Type B pancreatic cell (in vitro differentiated cells): ENCODE measurements at places on chromosomes 3 and 15. TPM values are rescaled to one million over a fixed set of nuclear protein-coding genes. Genes with fewer than 3 reads are reported as not detected.

GRCh38 chr3:190053919-190054672, 66.6 kb downstream of the P3H2 start:
- no peaks in the 10 kb centered on the region for H3K27me3 ChIP-seq
- H3K36me3 ChIP-seq, result no peaks in the 10 kb centered on the region
- peak overlapping the region; percentile 19 for H3K27ac ChIP-seq
- DNase-seq, result no peak
- peaks cover 21% of the 10 kb centered on the region for H3K4me1 ChIP-seq

DNA sequence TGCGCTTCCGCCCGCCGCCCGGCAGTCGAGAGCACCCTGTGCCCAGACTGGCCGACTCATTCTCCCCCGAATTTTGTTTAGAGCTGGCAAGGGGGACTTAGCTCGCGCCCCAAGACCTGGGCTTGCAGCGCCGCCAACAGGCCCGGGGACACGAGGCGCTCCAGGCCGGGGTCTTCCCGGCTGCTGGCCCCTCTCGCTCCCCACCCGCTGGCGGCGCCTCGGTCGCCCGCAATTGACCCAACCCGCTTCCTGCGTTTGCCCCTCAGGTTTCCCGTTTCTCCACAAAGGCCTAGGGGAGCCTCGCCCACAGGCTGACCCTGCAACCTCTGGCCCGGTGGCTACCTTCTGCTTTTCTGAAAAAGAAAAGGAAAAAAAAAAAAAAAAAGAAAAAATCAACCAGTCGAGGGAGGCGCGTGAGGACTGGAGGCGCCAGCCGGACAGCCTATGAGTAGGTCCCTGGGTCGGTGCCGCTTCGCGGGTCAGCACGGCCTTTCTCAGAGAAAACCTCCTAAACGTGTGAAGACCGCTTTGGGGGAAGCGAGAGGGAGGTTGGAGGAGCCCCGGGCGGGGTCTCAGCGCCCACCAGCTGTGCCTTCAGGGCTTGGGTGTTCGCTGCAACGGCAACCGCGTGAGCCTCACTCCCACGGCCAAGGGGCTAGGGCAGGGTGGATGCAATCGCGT, 7.2 kb downstream of the FOXL2 start:
- H3K4me1 ChIP-seq, result peaks cover 16% of the 10 kb centered on the region
- H3K4me3 ChIP-seq, result no peak overlapping the region
- no peak for DNase-seq
- H3K36me3 ChIP-seq, result no peaks in the 10 kb centered on the region

DNA sequence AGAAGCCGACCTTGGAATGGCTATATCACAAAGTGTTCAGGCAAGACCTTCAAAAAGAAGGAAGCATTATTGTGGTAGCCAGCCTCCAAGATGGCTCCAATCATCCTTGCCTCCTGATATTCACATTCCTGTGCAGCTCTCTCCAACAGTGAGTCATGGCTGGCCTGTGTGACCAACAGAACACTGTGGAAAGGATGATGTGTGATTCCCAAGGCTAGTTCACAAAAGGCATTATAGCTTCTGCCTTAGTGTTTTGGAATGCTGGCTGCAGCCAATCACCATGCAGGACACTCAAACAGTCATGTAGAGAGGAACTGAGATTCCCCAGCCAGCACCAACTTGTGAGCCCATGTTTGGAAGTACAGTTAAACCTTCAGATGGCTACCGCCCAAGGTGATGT, 102.6 kb downstream of the EFL1 start:
- H3K27ac ChIP-seq, result no peak overlapping the region
- DNase-seq, result no peak
- H3K27me3 ChIP-seq, result no peaks in the 10 kb centered on the region
- H3K4me1 ChIP-seq, result peaks cover 9% of the 10 kb centered on the region

DNA sequence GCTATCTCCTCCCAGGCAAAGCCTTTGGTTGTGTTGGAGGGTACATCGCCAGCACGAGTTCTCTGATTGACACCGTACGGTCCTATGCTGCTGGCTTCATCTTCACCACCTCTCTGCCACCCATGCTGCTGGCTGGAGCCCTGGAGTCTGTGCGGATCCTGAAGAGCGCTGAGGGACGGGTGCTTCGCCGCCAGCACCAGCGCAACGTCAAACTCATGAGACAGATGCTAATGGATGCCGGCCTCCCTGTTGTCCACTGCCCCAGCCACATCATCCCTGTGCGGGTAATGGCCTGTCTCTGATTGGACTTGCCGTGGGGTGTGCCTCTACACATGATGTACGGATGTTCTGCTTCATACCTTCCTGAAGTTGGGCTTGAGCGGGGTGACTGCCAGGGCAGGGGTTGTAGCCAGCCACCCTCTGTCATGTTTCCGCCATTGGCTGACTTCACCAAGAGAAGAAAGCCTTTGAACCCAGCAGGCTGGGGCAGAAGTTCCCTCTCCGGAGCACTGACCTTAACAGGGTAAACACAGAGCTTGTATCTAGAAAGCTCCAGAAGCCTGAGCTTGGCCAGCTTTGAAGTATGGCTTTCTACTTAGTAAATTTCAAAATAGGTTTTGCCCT, 13.4 kb downstream of the ALAS1 start:
- no peak for DNase-seq
- peaks cover 37% of the 10 kb centered on the region for H3K36me3 ChIP-seq
- no peaks in the 10 kb centered on the region for H3K4me1 ChIP-seq
- no peak overlapping the region for H3K27ac ChIP-seq
- no peak overlapping the region for H3K4me3 ChIP-seq
- no peaks in the 10 kb centered on the region for H3K27me3 ChIP-seq

- peaks cover 5% of the 10 kb centered on the region for H3K4me1 ChIP-seq
- no peaks in the 10 kb centered on the region for H3K27me3 ChIP-seq
- no peak for DNase-seq
- peak overlapping the region; percentile 71 for H3K27ac ChIP-seq
Observed at GRCh38 chr3:55364421-55364820, 122.7 kb downstream of the WNT5A start.

GRCh38 chr3:73669260-73669659, 44.5 kb upstream of the PDZRN3 start:
- H3K27ac ChIP-seq, result no peak overlapping the region
- no peak overlapping the region for H3K4me3 ChIP-seq
- H3K36me3 ChIP-seq, result no peaks in the 10 kb centered on the region
- no peak for DNase-seq
- H3K4me1 ChIP-seq, result peaks cover 27% of the 10 kb centered on the region

GRCh38 chr3:161600173-161600572, 103.6 kb downstream of the OTOL1 start:
- peak overlapping the region; percentile 7 for H3K4me3 ChIP-seq
- H3K27me3 ChIP-seq, result no peaks in the 10 kb centered on the region
- no peaks in the 10 kb centered on the region for H3K4me1 ChIP-seq
- H3K27ac ChIP-seq, result no peak overlapping the region
- no peak for DNase-seq

DNA sequence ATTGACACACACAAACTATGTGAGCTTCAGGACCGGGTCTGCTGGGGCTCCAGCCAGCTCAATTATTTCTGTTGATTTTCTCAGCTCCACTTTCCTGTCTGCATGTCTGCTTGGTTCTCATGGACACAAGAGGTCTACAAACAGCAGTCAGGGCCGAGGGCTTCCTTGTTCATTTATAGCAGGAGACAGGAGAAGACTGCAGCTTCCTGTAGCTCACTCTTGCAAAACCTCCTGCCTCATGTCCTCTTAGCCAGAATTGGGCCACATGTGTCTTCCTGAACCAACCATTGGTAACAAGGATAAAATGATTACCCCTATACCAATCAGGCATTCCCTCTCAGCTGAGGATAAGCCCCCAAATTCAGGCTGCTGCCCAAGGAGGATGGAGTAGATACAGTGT, 182.8 kb downstream of the TLE3 start:
- H3K4me1 ChIP-seq, result peaks cover 28% of the 10 kb centered on the region
- DNase-seq, result no peak
- no peak overlapping the region for H3K4me3 ChIP-seq
- H3K36me3 ChIP-seq, result no peaks in the 10 kb centered on the region
- no peak overlapping the region for H3K27ac ChIP-seq

DNA sequence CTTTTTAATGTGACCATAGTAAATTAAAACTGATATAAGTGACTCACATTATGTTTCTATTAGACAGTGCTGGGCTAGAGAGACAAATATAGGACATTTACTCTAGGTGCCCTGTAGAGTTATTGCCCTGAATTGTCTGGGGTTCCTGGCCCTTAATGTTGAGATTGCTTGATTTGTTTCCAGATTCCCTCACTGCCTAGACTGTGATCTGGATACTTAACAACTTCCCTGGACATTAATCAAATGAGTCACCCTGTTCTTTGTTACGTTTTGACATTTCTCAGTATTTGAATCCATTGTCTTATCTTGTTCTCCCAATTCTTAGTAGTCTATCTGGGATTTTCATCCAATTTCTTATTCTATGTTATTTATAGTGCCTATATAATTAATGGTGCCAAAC, 65.8 kb downstream of the DTWD1 start:
- no peaks in the 10 kb centered on the region for H3K27me3 ChIP-seq
- no peak overlapping the region for H3K4me3 ChIP-seq
- H3K36me3 ChIP-seq, result no peaks in the 10 kb centered on the region

DNA sequence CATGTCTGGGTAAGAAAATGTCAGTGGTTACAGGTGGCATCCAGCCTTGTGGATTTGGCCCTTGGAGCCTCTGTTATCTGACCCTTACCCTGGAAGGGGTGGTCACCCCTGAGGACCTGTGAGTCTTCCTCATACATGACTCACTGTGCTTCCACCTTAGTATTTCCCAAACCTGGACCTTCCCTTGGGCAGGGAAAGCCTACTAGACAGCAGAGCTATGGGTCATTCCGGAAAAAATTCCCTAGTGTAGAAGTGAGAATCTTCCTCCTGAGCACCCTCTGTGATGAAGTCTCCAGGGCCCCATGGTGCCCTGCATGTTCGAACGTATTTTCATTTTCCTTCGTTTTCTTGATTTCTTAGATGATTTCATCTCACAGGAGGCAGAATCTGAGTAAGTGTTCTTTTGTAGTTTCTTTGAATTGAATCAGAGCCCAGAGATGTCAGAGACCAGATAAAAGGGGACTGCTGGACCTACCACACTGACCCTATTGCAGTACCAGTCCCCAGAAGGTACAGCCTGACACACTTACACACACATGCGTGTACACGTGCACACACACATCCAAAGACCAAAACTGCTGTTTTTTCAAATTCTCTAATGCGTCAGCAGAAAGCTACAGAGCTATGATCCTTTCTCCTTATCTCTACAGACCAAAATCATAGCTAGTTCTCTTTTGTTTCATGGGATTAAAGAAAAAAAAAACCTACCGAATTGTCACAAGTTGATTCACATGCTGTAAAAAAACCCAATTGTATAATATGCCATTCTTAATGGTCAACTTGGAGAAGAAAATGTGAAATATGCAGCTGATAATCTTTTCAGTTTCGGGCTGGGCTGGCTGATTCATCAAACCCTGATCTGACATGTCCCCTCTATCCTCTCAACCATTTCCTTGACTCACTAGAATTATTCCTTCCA, 50.5 kb upstream of the ARHGEF3 start:
- H3K36me3 ChIP-seq, result no peaks in the 10 kb centered on the region
- H3K4me3 ChIP-seq, result no peak overlapping the region
- H3K27me3 ChIP-seq, result no peaks in the 10 kb centered on the region
- peak overlapping the region; percentile 56 for H3K27ac ChIP-seq

DNA sequence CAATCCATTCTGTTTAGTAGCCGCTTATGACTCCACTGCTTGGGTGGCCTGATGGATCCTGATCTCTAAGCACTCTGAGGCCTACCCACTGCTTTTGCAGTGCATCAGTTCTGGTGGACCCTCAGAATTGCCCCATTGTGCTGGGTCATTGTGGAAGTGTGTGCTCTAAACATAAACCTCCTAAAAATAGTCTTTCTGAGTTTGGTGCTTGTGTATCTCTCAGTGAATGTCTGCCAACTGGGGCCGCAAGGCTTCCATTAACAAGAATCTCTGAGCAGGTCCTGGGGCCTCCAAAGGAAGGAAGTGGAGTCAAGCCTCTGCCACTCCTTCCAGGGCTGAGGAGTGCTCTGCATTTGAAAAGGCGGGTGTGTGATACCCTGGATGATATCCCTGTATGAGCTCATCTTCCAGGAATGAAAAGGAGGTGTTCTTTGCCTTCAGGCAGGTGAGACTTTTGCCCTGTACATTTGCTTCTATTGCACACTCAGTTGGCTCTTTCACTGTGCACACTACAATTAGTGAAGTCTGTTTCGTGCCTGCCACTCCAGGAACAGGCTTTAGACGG, 80.0 kb upstream of the CACNA2D3 start:
- H3K4me3 ChIP-seq, result no peak overlapping the region
- no peak overlapping the region for H3K27ac ChIP-seq

DNA sequence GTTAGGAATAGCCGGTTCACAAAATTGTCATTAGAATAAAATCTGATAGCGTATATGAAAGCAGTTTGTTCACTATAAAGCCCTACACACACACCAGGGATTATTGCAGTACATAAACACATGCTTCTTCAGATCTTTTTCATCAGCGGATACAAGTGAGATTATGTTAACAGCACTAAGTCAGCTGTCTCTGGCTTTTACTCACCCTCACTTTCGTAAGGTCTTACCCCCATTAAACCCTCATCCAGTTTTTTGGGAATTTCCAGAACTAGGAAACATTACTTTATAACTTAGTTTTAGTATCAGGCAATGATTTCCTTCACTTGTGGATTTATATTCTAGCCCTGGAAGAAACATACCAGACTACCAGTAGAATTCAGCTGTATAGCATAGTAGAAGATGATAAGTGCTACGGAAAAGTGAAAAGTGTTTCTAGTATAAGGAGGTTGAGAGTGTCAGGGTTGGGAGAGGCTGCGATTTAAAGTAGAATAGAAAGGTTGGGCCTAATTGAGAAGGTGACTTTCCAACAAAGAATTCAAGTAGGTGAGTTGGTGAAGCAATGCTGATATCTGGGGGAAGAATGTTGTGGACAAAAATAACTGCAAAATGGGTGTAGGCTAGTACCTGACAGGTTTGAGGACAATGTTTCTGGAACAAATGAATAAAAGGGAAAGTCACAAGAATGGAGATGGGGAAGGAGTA, 22.7 kb downstream of the TMEM207 start:
- H3K4me3 ChIP-seq, result no peak overlapping the region
- no peaks in the 10 kb centered on the region for H3K4me1 ChIP-seq
- no peak for DNase-seq
- H3K27me3 ChIP-seq, result no peaks in the 10 kb centered on the region

- H3K4me3 ChIP-seq, result no peak overlapping the region
- H3K36me3 ChIP-seq, result no peaks in the 10 kb centered on the region
- H3K27me3 ChIP-seq, result peaks cover 10% of the 10 kb centered on the region
Observed at GRCh38 chr3:148856384-148856783, 8.7 kb upstream of the CPA3 start.

DNA sequence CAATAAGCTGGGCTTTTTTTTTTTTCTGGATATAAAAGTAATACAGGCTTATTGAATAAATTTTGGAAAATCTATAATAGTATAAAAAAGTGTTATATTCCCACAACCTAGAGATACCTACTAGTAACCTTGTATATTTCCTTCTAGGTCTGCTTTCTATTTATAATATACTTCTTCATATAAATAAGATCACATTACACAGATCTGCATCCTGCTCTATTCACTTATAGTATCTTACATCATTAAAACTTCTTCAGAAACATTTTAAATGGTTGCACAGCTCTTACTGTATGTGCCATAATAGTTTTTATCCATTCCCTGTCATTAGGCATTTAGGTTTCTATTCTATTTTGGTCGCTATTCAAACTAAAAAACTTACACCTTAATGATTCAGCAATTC, 87.0 kb upstream of the TTBK2 start:
- no peak overlapping the region for H3K4me3 ChIP-seq
- no peaks in the 10 kb centered on the region for H3K27me3 ChIP-seq
- H3K36me3 ChIP-seq, result peaks cover 22% of the 10 kb centered on the region

- peaks cover 30% of the 10 kb centered on the region for H3K4me1 ChIP-seq
- H3K36me3 ChIP-seq, result peaks cover 21% of the 10 kb centered on the region
- DNase-seq, result no peak
- no peaks in the 10 kb centered on the region for H3K27me3 ChIP-seq
- H3K27ac ChIP-seq, result peak overlapping the region; percentile 99
- peak overlapping the region; percentile 94 for H3K4me3 ChIP-seq
Observed at GRCh38 chr3:105866656-105867653, 1.9 kb downstream of the CBLB start.

TERC gene
- total RNA-seq, result 2.3 and 11.7 TPM in 2 replicates

CHRNA3 gene
- total RNA-seq, result 8.4 and 19.2 TPM in 2 replicates

CALML4 gene
- total RNA-seq, result 8.9 and 9.4 TPM in 2 replicates
